ENCODE measurements at places on chromosomes 7 and 10.

GRCh38 chr7:138654616-138655015 lies 46.5 kb downstream of the SVOPL start:
- no peak for DNase-seq

DNA sequence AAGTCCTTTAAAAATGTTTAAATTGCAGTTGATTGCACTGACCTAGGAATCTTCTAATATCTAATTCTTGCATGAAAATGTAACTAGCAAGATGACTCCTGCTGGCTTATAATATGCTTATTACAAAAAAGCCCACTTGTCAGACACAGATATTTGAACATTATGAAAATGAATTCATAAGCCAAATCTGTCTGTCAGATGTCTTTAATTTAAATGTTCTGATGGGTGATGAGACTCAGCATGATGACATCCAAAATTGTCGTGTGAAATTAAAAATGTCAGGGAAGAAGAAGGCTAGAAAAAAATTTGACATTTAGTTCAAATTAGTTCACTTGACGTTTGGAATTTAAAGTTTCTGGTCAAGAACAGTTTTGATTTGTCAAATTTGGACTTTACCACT lies 277.8 kb downstream of the PHF14 start:
- DNase-seq, result no peak

DNA sequence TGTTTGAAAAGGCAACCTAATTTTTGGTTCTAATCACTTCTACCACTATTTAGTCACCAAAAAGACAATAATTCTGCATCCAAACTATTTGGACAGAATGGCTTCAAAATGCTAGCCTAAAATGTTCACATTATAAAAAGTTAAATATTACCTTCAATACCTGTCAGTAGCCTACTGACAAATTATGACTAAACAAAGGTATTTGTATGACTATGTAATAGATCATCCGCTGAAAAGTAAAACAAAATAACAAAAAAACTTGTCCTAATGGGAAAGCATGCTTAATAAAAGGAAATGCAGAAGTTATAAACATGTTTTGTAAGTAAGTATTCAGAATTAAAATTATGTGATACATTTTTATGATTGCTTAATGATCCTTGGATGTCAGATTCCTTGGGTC lies 36.6 kb downstream of the CD36 start:
- DNase-seq, result no peak

- DNase-seq, result no peak
Observed at GRCh38 chr10:124037784-124038183, 55.6 kb downstream of the CHST15 start.

DNA sequence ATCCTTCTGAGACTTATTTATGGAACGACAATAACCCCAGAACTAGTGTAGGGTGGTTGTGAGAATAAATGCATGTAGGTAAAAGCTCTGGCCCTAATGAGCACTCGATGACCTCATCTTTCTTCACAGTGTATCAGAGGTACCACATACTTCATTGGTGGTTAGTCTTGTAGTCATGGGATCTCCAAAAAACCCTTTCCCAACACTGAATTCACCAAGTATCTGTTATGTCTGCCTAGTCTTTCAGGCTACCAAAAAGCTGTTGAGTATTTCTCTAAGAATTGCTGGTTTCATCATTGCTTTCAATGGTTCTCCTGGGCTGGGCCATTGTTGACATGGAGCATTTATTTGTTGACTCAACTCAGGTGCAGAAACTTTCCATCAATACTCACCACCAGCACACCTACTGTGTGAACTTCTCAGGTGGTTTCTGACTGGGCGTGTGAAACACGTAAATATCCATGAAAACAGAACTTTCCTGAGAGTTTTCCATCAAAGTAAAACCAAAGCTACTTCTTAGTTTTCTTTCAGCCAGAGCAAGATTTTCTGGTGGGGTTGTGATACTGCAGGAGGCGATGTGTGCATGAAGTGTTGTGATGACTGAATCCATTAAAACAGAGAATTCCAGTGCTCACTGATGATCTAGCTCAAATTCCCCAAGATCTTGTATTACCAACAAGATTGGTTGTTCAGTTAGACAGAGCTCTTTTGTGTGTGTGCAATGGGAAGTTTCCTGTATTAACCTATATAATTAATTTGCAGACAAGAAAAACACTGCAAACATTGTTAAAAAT lies 51.4 kb upstream of the SLC35B4 start:
- no peak for DNase-seq

DNA sequence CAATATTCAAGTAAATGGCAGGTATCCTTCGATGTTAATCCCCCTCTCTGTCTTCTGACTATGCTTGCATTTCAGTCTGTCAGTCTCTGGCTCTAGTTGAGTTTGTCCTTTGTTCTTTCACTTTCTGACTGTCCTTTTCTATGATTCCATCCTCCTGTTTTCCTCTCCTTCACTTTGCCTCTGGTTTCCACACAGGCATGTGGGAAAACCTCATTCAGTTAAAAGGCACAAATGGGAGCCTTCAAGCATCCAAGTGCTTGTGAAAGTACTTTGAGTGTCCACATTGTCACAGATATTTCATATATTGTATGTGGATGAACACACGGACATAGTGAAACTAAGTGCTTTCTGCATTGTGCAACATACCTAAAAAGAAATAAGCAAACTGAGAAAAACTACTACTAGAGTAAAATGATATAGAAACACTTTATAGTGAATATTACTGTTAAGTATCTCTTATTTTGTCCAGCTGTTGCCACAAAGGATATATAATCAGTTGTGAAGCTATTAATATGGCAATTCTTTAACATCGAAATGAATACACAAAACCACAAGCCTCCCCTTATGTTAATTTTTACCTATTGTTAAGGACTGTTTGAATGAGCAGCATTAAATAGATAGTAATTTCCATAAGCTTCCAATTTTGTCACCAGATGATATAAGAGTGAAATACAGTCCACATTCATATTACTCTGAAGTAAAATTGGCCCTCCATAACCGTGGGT lies 71.7 kb downstream of the NRBF2 start:
- no peak for DNase-seq

GRCh38 chr7:132558815-132559214 lies 17.5 kb downstream of the PLXNA4 start:
- DNase-seq, result no peak
